ENCODE measurements at places on chromosomes 4 and X. TPM values are rescaled to one million over a fixed set of nuclear protein-coding genes. Genes with fewer than 3 reads are reported as not detected.

TBC1D8B gene
- 0.88 TPM for total RNA-seq

FGFBP2 gene
- total RNA-seq, result 3.2 TPM

GIMD1 gene
- total RNA-seq, result not detected

DRP2 gene
- total RNA-seq, result 0.79 TPM

SSX1 gene
- not detected for total RNA-seq

ZAR1 gene
- not detected for total RNA-seq

RHOH gene
- total RNA-seq, result 83.6 TPM

PSAPL1 gene
- not detected for total RNA-seq

F8A3 gene
- total RNA-seq, result 32.6 TPM

SSX2 gene
- not detected for total RNA-seq

ZGRF1 gene
- total RNA-seq, result 38.4 TPM

CNGA1 gene
- total RNA-seq, result 0.30 TPM

BANK1 gene
- total RNA-seq, result not detected

FAM184B gene
- total RNA-seq, result 0.04 TPM

ZNF185 gene
- 2.1 TPM for total RNA-seq

MAOA gene
- 1.5 TPM for total RNA-seq

RXFP1 gene
- not detected for total RNA-seq

DAPP1 gene
- total RNA-seq, result 25.9 TPM

KLHL13 gene
- 3.5 TPM for total RNA-seq

GAGE12F gene
- total RNA-seq, result not detected

PLXNB3 gene
- 1.6 TPM for total RNA-seq

PDGFC gene
- not detected for total RNA-seq
